Astrocyte (in vitro differentiated cells and primary cell): ENCODE measurements at places on chromosomes 13 and 19.

GRCh38 chr13:39394796-39395678, 208.0 kb downstream of the LHFPL6 start:
- no peak for DNase-seq

- no peak for DNase-seq
Measured at GRCh38 chr13:51892657-51893056, 30.9 kb downstream of the CCDC70 start.

GRCh38 chr19:5046339-5047039, 77.6 kb downstream of the KDM4B start:
- peak; percentile 46 for DNase-seq

- DNase-seq = no peak
Measured at GRCh38 chr19:4749870-4750590, 26.4 kb upstream of the DPP9 start.

DNA sequence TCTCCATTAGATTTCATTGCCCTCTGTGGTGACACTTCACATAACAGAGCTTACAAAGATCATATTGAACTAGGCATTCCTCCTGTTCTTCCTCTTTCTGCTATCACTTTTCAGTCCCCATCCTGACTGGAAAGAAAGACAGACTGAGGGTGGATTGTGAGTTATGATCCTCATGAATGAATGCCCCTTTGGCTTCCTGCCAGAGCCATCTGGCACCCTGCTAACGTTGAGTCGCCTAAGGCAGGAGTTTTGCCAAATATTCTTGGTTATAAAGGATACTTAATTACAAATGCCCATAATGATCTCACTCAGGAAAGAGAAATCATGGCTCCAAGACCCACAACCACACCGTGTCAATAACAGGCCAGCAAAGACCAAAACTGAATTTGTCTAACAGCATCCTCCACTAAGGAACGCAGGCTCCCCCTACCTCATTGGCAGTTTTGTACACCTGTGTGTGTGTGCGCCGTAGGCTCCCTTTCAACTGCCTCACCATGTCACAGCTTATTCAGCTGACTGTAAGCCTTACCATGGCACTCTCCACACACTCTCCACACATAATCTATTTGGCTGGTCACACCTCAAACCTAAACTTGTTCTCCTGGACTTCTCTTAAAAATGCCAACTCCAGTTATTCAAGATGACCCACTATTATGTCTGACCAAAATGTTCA, 15.5 kb downstream of the ZNF211 start:
- DNase-seq = no peak

DNA sequence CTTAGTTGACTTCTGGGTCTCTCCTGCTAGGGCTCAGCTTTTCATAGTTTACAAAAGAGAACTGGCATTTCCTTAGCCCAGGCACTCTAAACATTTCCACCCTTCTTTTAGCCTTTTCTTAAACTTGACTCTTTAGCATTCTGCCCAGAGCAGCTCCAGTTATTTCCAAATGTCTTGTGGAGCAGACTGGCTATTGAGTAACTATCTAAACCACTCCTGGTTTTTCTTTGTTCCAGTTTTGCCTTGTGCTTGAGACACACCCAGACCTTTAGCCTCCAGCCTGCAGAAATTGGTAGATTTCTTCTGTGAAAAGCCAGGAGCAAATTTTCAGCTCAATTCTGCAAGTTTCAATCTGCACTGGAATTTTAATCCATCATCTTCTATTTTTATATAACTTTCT, 1813.1 kb downstream of the OLFM4 start:
- DNase-seq = no peak

DNA sequence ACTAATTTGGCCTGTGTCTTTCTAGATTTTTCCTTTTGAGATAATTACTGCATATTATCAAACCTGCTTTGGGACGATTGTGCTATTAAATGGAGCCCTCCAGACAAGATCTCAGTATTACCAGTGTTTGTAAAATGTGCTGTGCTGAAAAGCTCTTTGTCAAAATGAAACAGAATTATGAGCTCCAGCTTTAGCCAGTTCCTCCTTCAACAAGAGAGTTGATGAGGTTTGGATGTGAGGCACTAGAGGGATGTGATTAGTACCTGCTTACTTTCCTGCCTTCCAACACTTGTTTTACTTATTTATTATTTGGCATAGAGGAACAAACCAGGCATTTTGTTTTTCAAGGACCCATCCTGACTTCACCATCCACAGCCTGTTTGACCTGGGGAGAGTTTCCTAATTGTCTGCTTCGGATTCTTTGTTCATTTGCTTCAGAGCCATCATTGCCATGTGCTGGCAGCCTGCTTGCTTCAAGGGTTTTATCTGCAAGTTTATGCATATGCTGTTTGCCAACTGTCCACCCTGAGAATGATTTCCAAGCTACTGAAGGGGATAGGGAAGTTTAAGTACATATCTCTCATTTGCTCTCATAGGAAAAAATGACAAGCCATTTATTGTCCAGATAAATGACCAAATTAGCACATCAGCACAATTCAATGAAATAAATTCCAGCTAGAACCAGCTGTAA, 32.9 kb upstream of the CPB2 start:
- DNase-seq = no peak

GRCh38 chr19:2327773-2328400, 499 bp downstream of the LSM7 start:
- DNase-seq = peak; percentile 88

DNA sequence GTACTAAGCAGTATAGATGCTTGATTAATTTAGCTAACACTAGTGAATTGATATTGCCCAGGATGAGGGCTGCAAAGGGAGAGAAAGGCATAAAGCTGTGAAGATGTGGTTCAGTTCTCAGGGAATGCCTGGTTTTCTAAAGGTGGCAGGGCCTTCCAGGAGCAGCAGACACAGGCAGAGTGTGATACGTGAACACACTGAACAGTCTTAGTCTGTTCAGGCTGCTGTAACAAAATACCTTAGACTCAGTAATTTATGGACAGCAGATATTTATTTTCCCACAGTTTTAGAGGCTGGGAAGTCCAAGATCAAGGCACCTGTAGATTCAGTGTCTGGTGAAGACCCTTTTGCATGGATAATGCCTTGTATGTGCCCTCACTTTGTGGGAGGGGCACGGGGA, 8.7 kb upstream of the SPATA13 start:
- DNase-seq = no peak

- no peak for DNase-seq
Measured at GRCh38 chr19:12695514-12695913, 917 bp downstream of the FBXW9 start.

DNA sequence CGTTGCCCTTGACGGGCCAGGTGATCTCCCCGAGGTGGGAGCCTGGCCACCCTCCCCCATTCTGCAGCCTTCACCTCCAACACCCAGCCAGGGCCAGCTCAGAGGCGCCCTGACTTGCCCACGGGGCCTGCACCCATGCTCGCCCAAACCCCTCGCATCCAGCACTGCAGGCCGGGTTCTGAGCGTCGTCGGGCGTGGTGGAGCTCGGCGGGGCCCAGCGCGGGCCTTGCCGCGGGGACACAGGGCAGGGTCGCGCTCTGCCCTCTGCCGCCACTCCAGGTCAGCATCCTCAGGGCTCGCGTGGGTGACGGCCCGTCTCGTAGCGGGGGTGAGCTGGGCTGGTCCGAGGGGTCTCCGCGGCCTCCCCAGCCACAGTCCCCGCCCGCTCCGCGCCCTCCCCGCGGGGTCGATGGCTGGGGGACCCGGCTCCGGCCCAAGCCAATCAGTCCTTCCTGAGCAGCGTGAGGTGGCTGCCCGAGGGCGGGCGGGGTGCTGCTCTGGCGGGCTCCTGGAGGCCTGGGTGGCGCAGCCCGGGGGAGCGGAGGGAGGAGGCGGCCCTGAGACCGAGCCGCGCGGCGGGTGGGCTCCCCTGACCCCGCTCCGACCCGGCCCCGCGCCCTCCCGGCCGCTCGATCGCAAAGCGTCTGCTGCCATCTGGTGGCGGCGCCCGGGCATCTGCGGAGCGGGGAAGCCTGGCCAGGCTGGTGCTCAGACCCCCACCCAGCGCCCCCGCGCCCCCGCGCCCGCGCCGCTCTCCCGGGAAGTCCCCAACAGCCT, 61.4 kb downstream of the CCNE1 start:
- no peak for DNase-seq

GRCh38 chr13:109665781-109666249, 120.6 kb downstream of the IRS2 start:
- DNase-seq = peak; percentile 5

GRCh38 chr13:99614465-99614885, 113.2 kb downstream of the TM9SF2 start:
- DNase-seq = no peak

GRCh38 chr19:1747285-1748114, 5.8 kb upstream of the ONECUT3 start:
- peak; percentile 86 for DNase-seq

DNA sequence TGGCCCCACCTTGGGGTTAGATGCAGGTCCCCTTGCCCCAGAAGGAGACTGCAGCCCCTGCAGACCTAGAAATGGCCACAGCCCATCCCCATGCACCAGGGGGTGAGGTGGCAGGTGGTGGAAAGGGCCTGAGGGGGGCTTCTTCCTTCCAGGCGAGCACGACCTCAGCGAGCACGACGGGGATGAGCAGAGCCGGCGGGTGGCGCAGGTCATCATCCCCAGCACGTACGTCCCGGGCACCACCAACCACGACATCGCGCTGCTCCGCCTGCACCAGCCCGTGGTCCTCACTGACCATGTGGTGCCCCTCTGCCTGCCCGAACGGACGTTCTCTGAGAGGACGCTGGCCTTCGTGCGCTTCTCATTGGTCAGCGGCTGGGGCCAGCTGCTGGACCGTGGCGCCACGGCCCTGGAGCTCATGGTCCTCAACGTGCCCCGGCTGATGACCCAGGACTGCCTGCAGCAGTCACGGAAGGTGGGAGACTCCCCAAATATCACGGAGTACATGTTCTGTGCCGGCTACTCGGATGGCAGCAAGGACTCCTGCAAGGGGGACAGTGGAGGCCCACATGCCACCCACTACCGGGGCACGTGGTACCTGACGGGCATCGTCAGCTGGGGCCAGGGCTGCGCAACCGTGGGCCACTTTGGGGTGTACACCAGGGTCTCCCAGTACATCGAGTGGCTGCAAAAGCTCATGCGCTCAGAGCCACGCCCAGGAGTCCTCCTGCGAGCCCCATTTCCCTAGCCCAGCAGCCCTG, 4.2 kb upstream of the F10 start:
- no peak for DNase-seq

DNA sequence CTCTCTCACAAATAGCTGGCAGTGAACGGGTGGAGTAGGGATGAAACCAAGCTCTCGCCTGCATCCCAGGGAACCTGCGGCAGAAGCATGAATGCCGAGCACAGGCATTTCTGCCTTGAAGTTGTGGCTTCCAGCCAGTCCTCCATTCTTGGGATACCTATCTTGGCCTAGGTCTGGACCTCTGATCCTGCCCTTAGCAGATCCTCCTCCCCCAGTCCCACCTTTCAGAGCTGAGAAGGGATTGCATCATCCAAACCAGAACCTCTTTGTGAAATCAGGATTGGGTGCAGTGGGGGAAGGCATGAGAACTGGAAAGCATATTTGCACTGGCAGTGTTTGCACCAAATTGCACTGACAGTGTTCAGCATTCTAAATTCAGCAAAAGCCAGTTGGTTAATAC, 5.8 kb downstream of the ZNF780A start:
- DNase-seq = no peak
